Neuronal stem cell (in vitro differentiated cells): ENCODE measurements at places on chromosomes 1 and 21.

GRCh38 chr1:5994713-5995621 lies 2.7 kb upstream of the NPHP4 start:
- H3K27me3 ChIP-seq = no peaks in the 10 kb centered on the region
- H3K27ac ChIP-seq = no peak overlapping the region
- H3K4me1 ChIP-seq = peaks cover 18% of the 10 kb centered on the region
- no peak overlapping the region for H3K4me3 ChIP-seq
- no peaks in the 10 kb centered on the region for H3K36me3 ChIP-seq

DNA sequence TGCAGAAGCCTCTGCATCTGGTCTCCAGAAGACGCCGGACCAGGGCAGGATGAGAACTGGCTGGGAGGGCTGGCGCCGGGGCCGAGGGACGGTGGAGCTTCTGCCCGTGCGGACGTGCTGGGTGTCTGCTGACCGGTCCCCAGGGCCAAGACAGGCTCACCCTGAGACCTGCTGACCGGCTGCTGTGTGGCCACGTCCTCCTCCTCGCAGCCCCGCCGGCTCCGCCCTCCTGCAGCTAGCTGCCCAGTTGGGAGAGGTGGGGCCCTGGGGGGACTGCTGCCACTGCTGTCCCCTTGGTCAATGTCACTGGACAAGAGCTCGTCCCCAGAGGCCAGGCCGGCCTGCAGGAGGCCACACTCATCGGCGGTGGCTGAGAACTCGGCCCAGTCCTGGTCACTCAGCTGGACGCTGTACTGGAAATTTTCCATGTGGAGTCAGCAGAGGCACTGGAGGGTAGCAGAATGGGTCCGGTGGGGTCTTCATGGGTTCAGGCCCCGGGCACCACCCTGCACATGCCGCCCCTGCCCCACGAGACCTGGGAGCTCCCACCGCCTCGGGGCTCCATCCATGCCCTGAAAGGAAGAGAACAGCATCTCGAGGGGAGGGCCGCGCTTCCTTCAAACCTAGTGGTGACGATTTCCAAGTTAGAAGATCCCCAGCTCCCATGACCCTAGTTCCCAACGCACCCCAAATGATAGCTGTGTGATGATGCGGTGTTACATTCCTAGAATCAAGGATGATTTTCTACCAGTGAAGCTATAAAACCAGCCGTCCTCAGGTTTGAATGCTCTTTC lies 1.1 kb downstream of the PERM1 start:
- DNase-seq = no peak
- H3K27ac ChIP-seq = no peak overlapping the region
- peaks cover 5% of the 10 kb centered on the region for H3K27me3 ChIP-seq
- H3K4me3 ChIP-seq = no peak overlapping the region

DNA sequence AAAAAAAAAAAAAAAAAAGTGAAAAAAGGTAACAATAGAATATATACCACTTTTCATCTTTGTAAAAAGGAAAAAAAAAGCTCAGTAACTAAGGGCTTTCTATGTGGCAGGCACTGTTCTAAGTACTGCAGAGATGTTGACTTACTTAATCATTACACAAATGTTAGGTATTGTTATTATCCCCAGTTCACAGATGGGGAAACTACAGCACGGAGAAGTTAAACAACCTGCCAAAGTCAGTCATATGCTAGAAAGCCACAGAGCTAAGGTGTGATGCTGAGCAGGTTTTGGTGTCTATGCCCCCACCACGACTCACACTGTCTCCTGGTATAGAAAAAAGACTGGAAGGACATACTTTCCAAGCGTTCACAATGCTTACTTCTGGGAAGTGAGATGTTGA lies 6.6 kb upstream of the PNRC2 start:
- H3K36me3 ChIP-seq = no peaks in the 10 kb centered on the region
- H3K27ac ChIP-seq = no peak overlapping the region
- H3K27me3 ChIP-seq = no peaks in the 10 kb centered on the region
- no peak for DNase-seq

GRCh38 chr1:234881893-234882771 lies 246.5 kb downstream of the TOMM20 start:
- H3K4me1 ChIP-seq = no peaks in the 10 kb centered on the region
- no peak for DNase-seq
- no peak overlapping the region for H3K27ac ChIP-seq
- no peaks in the 10 kb centered on the region for H3K36me3 ChIP-seq
- no peak overlapping the region for H3K4me3 ChIP-seq

DNA sequence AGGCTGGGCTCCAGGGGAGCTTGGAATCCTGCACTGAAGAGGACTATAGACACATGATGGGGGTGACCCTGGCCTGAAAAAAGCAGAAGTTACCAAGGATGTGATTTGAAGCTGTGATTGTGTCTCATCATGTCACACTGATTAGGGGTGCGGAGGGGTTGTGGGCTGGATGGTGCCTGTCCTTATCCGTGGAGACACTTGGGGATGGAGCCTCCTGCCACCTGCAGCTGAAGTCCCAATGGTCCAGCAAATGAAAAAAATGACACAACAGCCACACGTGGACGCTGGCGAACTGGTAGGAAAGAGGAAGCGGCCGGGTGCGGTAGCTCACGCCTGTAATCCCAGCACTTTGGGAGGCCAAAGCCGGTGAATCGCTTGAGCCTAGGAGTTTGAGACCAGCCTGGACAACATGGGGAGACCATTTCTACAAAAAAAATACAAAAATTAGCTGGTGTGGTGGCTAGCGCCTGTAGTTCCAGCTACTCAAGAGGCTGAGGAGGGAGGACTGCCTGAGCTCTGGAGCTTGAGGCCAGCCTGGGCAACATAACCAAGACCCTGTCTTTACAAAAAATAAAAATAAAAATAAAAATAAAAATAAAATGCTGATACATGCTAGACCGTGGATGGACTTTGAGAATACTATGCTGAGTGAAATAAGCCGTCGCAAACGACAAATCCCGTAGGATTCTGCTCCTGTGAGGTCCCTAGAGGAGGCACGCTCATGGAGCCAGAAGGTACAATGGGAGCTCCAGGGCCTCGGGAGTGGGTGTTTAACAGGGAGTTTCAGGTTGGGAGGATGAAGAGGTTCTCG lies 838 bp upstream of the IBA57 start:
- DNase-seq = no peak
- no peaks in the 10 kb centered on the region for H3K27me3 ChIP-seq
- peaks cover 5% of the 10 kb centered on the region for H3K4me1 ChIP-seq
- peak overlapping the region; percentile 82 for H3K4me3 ChIP-seq
- peak overlapping the region; percentile 70 for H3K27ac ChIP-seq

DNA sequence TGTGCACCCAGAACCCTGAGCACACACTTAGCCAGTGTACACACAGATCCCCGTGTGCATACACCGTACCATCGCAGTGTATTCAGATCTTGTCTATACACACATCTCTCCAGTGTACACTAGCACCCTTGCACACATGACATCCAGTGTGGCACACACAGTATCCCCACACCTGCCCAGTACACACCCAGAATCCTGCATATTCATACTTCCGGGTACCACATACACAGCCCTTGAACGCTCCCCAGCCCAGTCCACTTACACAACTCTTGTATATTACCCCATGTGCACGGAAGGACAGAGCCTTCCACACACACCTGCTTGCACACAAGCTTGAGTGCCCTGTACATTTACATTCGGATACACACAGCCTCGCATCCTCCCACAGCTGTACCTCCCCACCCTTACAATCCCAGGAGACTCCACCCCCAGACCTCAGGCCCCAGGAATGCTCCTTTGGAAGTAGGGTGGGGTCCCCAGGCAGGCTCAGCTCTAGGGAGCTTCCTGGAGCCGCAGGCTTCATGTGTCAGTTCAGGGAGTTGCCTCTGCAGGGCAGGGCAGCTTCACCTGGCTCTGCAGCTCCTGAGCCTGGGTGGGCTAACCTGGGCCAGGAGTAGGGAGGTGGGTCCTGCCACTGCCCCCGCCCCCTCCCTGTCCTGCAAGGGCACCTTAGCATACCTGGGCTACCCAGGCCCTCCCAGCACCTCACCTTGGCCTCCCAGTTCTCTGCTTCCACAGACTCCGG lies 46.2 kb downstream of the AHDC1 start:
- DNase-seq = no peak
- H3K27ac ChIP-seq = peak overlapping the region; percentile 44
- peaks cover 16% of the 10 kb centered on the region for H3K36me3 ChIP-seq
- H3K4me3 ChIP-seq = no peak overlapping the region

- H3K27ac ChIP-seq = no peak overlapping the region
- H3K4me1 ChIP-seq = no peaks in the 10 kb centered on the region
- H3K4me3 ChIP-seq = no peak overlapping the region
- DNase-seq = peak; percentile 35
These were observed 700 bp upstream of the KMO start for GRCh38 chr1:241531195-241532161.

DNA sequence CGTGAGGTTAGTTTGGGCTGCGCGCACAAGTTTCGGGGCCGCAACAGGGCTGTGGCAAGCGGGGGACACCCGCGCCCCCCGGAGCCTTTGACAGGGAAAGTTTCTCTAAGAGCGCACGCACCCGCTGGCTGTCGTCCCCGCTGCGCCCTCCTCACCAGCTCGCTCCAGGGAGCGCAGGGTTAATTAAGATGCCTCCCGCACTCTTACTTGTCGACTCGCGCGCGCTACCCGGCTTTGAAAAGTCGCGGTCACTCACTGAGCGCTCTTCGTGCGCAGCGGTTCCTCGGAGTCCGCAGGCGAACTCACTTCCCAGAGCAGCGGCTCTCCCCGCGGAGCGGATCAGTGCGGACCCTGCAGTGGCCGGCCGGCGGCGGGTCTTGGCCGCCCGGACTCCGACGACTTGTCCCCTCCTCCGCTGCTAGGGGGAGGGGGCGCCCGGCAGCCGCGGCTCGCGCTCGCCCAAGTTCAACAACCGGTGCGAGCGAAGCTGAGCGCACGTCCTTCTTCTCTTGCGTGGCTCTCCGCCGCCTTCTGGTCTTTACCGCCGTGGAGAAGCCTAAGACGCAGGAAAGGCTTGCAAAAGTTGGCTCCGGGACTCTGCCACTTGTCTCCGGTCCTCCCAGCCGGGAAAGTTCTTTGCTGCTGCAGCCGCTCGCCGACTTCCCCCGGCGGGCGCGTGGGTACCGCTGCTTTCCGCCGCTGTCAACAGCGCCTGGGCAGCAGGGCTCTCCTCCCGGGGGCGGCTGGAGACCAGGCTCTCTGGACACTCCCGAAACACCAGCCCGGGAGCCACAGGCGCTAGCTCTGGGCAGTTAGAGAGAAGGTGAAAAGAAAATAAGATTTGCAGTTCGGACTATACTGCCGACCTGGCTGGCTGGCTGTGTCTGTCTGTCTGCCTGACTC lies 506 bp downstream of the JUN start:
- peak overlapping the region; percentile 68 for H3K4me3 ChIP-seq
- peak overlapping the region; percentile 46 for H3K27ac ChIP-seq
- peak; percentile 60 for DNase-seq
- peaks cover 32% of the 10 kb centered on the region for H3K27me3 ChIP-seq
- H3K36me3 ChIP-seq = no peaks in the 10 kb centered on the region
